ENCODE measurements at places on chromosomes 11 and 22.
A peak's percentile ranks its signal among the peaks of the same experiment; 100 is the strongest.

DNA sequence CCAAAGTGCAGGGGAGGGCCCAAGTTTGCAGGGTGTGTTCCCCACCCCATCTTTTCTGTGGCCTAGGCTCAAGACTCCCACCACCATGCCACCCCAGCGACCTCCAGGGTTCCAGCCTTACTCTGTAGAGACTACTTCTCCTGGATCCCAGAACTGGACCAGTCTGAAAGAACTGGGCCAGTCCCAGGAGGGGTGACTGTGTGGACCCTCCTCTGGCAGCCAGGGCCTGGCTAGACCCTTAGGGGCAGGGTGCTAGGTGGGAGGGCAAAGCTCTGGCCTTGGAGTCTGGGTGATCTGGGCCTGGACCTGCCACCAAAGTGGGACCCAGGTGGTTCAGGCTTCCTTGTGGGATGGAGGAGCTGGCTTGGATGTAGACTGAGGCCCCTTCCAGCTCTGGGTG lies 41.8 kb upstream of the ACCSL start:
- no peak for DNase-seq

GRCh38 chr11:120985718-120986569 lies 38.0 kb upstream of the TBCEL start:
- peak; percentile 5 for DNase-seq

GRCh38 chr11:44858796-44859527 lies 91.7 kb downstream of the TP53I11 start:
- no peak for DNase-seq

GRCh38 chr22:28410050-28410816 lies 269.4 kb downstream of the TTC28 start:
- DNase-seq, result no peak

GRCh38 chr11:61158691-61159381 lies 2.4 kb downstream of the VPS37C start:
- DNase-seq, result no peak

- no peak for DNase-seq
Observed at GRCh38 chr11:95035316-95035715, 10.3 kb downstream of the KDM4E start.

- DNase-seq, result no peak
Observed at GRCh38 chr22:23791738-23792645, 5.2 kb downstream of the SMARCB1 start.

DNA sequence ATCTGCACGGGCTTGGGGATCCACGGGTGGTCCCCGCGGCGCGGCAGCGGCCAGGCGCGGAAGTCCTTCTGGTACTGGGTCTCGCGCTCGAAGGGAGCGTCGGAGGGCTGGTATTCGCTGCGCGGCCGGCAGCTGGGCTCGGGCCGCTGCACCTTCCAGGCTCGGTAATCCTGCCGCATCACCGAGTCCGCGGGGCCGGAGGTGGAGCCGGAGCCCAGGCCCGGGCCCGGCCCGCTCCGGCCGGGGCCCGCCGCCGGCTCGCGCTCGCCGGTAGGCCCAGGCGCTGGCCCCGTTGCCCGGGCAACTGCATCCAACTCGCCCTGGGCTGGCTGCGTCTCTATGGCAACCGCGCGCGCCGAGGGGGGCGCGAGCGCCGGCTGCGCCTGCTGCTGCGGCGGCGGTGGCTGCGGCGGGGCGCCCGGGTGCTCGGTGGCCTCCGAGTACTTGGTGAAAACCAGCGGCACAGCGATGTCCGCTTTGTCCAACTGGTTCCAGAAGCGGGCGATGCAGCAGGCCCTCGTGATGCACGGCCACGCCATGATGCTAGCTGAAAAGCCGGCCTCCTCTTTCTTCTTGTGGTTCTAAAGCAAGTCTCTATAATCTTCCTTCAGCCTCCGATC lies 897 bp downstream of the MAP6 start:
- no peak for DNase-seq

DNA sequence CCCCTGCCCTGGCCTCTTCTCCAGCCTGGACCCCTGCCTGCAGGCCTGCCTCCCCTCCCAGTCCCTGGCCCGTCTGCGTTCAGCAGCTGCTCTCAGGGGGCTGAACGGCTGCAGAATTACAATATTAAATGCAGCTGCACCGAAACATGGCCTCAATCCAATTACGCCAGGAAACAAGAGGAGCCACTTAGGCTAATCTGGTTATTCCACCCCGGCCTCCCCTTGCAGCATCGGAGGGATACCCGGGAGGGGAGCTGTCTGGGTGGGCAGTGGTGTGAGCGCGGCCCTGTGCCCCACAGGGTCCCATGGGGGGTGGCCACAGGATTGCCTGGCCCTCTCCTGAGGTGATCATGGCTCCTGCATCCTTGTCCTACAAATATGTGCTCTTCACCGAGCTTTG lies 42.6 kb downstream of the FLRT1 start:
- DNase-seq, result no peak

DNA sequence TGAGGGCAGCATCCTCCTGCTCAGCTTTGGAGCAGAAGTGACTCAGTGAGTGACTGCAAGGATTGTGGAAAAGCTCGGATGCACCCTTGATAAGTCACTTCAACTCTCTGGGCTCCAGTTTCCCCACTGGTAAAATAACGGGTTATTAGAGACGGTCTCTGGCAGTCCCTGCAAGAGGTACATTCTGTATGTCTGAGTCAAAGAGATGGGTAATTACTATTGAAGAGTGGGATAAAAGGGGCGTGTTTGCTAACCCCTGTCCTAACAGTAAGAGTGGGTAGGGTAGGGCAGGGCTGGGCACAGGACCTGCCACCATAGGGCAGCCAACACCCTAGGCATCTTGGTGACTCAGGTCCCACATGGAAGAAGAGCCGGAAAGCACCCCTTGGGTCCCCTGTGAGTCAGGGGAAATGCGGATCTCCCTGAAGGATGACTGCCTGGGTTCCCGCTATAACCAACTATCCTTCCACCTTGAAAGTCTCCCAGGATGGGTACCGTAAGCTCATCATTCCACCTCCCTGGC lies 7.3 kb upstream of the AHNAK start:
- DNase-seq, result no peak

- DNase-seq, result no peak
Observed at GRCh38 chr11:93735627-93736026, 5.7 kb downstream of the TAF1D start.

DNA sequence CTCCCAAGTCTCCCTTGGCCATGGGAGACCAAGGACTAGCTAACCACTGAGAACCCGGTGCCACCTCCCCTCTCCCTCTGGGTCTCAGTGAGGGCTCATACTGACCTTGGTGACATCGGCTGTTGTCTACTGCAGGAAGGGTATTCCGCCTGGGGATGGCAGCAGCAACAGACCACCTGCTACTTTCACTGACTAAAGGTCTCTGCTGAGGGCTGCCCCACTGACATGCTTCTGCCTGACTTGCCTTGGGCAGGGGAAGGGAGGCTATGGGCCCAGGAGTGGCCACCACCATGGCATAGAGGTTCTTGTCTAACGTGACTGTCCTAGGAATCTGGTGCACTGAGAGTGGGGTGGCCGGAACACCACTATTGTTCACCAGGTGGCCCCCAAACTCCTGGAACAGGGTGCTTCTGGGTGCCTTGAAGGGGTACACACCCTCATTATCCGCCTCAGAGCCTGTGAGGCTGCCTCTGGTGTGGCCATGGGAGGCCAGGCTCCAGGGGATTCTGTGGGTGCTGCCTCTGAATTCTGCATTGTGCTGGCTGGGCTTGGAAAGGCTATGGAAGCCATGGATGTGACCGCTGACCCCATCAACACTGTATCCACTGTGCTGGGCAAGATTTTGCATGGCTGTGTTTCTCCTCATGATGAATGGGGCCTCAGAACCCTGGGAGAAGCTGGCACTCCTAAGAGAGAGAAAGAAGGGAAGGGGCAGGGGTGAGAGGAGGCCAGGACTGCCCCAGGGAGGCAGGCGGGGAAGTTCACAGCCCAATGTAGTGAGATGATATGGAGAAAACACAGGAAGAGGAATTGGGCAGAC lies 38.3 kb downstream of the GAB4 start:
- no peak for DNase-seq

GRCh38 chr11:43694477-43694876 lies 13.9 kb downstream of the HSD17B12 start:
- no peak for DNase-seq

DNA sequence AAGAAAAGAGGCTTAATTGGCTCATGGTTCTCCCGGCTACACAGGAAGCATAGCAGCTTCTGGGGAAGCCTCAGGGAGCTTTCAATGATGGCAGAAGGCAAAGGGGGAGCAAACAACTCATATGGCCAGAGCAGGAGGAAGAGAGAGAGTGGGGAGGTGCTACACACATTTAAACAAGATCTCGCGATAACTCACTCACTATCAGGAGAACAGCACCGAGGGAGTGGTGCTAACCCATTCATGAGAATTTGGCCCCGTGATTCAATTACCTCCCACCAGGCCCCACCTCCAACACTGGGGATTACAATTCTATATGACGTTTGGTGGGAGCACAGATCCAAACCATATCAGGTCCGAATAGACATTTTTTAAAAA lies 41.7 kb upstream of the APLNR start:
- no peak for DNase-seq
